Thymus (tissue), 14 donors: ENCODE measurements at places on chromosomes 13 and 19. TPM values are rescaled to one million over a fixed set of nuclear protein-coding genes. Genes with fewer than 3 reads are reported as not detected.

GRCh38 chr19:1016647-1017114 is 4.2 kb downstream of the TMEM259 start:
- DNase-seq = no peak

The FCGBP gene
- total RNA-seq = 4.6 TPM

The FUT1 gene
- 0.52 TPM for total RNA-seq

The FGF14 gene
- total RNA-seq = 0.14 TPM

- DNase-seq = no peak
Observed at GRCh38 chr19:8321986-8322637, 816 bp downstream of the RPS28 start.

DNA sequence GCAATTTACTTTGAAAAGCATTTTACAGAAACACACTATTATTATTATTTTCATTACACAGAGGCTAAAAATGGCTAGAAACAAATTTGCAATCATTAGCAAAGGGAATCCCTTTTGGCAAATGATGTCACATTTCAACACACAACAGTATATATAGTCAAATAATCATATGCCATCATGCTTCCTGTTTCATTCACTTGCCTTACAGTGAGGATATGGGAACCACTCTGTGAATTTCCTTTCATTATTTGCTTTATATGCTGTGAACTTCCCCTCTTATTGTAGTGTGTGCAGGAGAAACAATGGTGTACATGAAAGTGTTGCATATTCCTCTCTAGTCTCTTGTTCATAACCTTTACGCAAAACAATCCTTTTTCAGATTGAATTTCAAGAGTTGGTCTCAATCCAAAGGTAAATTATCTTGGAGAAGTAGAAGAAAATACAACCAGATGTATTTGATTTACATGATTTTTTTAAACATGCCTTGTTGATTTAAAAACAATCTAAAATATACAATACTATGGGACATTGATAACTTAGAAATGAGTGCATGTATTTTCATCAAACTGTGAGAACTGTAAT is 657.3 kb downstream of the EFNB2 start:
- no peak for DNase-seq

The PSPN gene
- total RNA-seq = 0.90 TPM

DNA sequence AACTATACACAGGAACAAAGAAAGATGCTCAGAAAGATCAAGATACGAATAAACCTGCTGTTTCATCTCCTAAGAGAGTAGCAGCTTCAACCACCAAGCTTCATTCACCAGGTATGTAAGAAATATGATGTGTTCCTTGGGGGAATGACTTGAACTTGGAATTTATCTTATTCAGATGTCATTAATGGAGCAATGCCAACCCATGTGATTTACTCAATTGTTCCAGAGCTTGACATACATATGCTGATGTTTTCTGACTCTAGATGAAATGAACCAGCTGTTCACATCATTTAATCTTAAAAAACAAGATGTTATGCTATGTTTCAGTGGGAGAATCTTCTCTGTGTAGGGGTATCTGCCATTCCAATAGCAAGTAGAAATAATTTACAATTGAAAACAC is 270.9 kb downstream of the SLC7A1 start:
- no peak for DNase-seq

DNA sequence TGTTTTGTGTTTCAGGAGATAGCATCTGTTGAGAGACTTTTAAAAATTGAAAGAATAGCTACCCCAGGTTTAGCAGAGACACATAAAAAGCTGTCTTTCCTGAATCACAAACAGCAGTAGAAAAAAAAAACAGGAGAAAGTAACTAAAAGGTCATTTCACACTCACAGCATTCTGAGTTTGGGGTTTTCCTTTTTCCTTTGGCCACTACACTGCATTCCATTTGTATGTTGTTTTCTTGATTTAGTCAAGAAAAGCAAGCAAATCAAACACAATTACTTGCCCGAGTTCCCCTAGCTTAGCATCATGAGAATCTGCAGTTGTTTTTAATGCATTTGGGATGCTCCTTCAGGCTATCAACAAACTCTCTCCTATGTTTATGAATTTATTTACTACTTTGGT is 161.0 kb downstream of the KCTD12 start:
- no peak for DNase-seq

DNA sequence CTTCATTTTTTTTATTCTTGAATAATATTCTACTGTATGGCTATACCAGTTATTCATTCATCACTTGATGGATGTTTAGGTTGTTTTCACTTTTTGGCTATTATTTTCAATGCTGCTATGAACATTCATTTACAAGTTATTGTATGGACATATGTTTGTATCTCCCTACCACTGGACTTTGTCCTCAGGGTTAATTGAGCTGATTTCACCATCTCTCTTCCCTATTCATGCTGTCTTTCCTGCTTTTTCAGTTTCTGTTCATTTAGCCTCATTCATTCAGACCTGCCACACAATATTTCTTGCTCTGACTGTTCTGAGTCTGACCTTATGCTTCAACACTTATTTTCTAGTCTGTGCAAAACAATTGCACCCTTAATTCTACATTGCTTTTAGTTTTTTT is 12.3 kb upstream of the C1QTNF9B start:
- DNase-seq = no peak

The GRIN2D gene
- total RNA-seq = 0.05 TPM

The FGF21 gene
- total RNA-seq = not detected

GRCh38 chr19:16496613-16496983 is 404 bp downstream of the C19orf44 start:
- no peak for DNase-seq

GRCh38 chr13:59474696-59475095 is 689.0 kb downstream of the DIAPH3 start:
- DNase-seq = no peak

The EXOC3L2 gene
- 0.42 TPM for total RNA-seq

The ATP4A gene
- total RNA-seq = 0.42 TPM

- DNase-seq = no peak
Observed at GRCh38 chr13:114096031-114096485, 36.4 kb downstream of the RASA3 start.

- no peak for DNase-seq
Observed at GRCh38 chr13:62137629-62138405, 722.2 kb upstream of the PCDH20 start.

DNA sequence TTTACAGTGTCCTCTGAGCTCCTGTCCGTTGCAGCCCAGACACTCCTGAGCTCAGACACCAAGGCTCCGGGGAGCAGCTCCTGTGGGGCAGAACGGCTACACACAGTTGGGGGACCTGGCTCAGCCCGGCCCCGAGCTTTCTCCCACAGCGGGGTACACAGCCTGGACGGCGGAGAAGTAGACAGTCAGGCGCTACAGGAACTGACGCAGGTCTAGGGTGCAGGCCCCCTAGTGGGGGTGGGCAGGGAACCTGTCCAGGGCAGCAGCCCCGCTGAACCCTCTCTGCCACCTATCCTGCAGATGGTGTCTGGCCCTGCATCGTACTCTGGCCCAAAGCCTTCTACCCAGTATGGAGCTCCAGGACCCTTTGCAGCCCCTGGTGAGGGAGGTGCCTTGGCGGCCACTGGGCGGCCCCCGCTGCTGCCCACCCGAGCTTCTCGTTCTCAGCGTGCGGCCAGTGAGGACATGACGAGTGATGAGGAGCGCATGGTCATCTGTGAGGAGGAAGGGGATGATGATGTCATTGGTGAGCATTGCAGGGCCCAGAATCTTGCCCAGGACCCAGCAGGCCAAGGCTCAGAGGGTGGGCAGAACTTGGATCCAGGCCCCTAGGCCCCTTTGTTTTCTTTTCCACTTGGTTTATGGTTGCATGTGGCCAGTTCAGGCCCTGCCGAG is 12.9 kb upstream of the PRR19 start:
- DNase-seq = no peak

DNA sequence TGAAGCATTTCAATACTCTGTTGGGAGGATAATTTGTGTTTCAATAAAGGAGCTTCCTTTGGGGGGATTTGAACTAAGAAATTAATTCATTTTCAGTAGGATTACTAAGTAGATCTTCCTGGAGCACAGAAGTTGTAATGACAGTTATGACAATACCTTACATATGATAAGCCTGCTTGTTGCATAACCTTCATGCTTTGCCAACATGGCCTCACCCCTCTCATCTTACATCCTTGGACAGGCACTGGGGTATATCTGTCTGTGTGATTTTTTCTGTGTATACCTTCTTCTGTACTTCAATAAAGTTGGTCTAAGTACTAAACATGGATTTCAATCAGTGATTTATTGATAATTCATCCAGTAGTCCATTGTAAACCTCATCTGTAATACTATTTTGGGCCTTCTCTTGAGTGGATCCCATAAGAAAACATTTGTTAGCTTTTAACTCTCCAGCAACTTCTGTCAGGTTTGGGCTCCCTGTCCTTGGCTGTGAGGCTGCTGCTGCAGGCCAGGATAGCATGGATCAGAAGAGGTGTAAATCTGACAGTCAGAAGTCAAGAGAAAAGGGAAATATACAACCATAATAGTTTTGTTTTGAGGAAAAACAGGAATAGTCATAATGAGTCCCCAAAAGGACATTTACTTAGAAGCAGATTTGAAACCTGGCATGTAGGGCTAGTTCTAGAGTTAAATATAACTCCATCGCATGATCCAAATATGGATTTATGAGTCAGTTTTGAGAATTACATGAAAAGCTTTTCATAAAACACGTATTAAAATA is 422.2 kb downstream of the KLF5 start:
- no peak for DNase-seq

The MAB21L1 gene
- total RNA-seq = 0.99 TPM

DNA sequence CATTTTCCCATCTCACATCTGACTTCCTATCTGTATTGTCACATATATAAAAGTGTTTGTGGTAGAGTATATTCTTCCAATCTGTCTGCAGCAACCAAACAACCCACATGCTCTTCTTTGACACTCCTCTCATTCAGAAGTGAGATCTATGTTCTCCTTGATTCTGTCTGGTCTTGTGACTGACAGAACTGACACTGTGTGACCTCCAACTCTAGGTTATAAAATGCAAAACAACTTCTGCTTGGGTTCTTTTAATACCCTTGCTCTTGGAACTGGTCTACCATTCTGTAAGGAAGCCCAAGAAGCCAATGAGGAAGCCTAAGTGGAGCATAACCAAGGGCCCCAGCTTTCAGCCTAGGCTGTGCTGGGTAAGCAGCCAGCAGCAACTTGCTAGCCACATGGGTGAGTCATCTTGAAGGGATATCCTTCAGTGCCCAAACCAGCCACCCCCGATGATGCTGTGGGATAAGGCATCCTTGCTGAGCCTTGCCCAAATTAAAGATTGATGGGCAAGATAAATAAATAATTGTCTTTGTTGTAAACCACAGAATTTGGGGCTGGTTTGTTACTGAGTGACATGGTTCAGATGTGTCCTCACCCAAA is 18.4 kb upstream of the ITM2B start:
- DNase-seq = no peak

DNA sequence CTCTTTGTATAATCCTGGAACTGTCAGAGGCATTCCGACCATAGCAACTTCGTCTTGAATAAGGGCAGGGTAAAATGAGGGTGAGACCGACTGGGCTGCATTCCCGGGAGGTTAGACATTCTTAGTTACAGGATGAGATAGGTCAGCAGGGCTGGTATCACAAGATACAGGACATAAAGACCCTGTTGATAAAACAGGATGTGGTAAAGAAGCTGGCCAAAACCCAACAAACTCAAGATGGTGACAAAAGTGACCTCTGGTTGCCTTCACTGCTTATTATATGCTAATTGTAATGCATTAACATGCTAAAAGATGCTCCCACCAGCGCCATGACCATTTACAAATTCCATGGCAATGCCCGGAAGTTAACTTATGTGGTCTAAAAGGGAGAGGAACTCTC is 27.7 kb upstream of the MBNL2 start:
- DNase-seq = no peak

The LRP3 gene
- total RNA-seq = 2.6 TPM

The SMAD9 gene
- total RNA-seq = 0.52 TPM

GRCh38 chr19:5075597-5075996 is 106.7 kb downstream of the KDM4B start:
- no peak for DNase-seq

DNA sequence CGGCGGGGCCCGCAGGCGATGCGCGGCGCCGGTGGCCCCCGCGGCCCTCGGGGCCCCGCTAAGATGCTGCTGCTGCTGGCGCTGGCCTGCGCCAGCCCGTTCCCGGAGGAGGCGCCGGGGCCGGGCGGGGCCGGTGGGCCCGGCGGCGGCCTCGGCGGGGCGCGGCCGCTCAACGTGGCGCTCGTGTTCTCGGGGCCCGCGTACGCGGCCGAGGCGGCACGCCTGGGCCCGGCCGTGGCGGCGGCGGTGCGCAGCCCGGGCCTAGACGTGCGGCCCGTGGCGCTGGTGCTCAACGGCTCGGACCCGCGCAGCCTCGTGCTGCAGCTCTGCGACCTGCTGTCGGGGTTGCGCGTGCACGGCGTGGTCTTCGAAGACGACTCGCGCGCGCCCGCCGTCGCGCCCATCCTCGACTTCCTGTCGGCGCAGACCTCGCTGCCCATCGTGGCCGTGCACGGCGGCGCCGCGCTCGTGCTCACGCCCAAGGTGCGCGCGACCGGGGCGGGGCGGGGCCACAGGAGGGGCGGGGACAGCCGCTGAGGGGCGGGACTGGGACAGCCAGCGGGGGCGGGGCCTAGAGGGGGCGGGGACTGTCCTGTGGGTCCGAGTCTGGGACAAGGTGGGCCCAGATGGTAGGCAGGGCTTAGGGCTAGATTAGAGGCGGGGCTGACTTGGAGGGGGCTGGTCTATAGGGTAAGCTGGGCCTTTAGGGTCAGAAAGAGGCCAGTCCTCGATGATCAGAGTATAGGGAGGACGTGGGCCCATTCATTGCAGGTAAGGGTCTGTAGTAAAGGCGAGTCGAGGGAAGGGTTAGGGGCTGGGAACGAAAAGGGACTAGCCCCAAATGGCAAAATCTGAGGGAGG is 5.1 kb downstream of the GRIN2D start:
- no peak for DNase-seq

- no peak for DNase-seq
Observed at GRCh38 chr13:49759503-49759902, 33.0 kb downstream of the KPNA3 start.

The PODNL1 gene
- 0.09 TPM for total RNA-seq

DNA sequence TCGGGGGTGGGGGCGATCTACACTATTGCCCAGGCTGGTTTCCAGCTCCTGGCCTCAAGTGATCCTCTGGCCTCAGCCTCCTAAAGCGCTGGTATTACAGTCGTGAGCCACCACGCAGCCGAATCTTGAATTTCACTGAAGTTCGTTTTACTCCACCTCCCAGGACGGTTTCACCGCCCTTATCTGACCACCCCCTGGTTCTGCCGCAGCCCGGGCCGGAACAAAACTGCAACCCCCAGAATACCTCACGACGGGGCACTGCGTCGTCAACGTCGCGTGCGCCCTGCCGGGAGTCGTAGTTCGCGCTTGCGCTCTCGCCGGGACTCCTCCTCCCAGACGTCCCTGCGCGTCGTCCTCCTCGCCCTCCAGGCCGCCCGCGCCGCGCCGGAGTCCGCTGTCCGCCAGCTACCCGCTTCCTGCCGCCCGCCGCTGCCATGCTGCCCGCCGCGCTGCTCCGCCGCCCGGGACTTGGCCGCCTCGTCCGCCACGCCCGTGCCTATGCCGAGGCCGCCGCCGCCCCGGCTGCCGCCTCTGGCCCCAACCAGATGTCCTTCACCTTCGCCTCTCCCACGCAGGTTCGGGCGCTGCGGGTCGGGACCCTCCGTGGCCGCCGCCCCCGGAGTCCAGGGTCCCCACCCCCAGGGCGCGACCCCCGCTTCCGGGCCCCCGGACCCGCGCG is at the start of gene ATP5F1D:
TSS of gene ATP5F1D (plus strand) at position 335 of the 679 bp plus-strand sequence. CDS start at position 435, 100 bp downstream.
- peak; percentile 83 for DNase-seq

- DNase-seq = no peak
Observed at GRCh38 chr19:41405776-41406175, 8.2 kb downstream of the BCKDHA start.

- no peak for DNase-seq
Observed at GRCh38 chr13:37270226-37271001, 164.9 kb upstream of the CSNK1A1L start.
